ENCODE measurements at places on chromosomes 6 and 20.

GRCh38 chr6:168193816-168194721 is 115.1 kb upstream of the FRMD1 start:
- no peak for DNase-seq

GRCh38 chr6:67717281-67717680 is 917.8 kb upstream of the ADGRB3 start:
- no peak for DNase-seq

GRCh38 chr6:113095841-113096240 is 748.7 kb downstream of the RFPL4B start:
- DNase-seq = no peak

DNA sequence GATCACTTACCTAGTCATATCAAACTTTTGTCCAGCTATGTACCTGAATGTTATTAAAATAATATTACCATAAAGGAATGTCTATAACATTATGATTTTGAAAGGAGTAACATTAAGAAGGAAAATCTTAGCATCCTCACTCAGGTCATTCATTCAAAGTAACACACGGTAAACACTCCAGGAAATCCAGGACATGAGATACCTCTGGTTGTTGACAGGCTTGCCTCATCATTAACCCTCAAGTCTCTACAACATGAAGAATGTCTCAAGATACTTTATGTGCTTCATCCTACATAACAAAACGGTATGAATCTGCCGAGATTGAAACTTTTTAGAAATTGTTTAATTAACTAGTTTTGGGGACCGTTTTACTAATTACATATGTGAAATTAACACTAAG is 690 bp upstream of the FILIP1 start:
- no peak for DNase-seq

DNA sequence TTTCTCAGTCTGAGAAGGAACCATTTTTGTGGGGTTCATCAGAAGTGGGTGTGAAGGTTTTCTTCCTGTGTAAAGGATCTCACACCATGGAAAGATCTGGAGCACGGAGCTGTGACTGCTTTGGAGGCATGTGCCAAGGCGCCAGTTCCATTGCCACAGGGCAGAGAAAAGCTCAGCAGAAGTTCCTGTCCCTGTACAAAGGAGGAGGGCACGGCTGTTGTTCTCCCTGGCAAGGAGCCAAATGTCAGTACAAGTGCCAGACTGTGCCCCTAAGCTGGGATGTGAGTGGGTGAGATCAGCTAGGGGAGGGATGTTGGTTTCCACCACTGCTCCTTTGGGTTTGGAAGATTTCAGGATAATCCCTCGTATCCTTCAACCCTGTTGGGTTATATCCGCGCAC is 117.3 kb downstream of the CRYBG1 start:
- no peak for DNase-seq

DNA sequence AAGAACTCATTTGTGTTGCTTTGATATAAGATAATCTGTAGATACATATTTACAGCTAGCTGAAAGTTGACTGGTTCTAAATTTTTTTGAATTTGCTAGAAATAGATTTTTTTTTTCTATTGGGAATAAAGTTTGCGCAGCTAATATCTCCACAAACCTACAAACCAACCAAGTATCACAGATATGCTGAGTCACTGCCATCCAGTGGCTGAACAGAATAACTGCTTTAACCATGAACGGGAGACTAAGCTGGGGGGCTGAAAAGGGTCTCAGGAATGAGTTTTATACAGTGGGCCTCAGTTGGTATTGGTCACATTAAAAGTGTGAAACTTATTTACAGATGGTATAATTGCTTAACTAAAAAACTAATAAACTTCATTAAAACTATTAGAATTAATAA is 326.7 kb upstream of the CNR1 start:
- DNase-seq = peak; percentile 9

GRCh38 chr6:78829407-78829806 is 37.9 kb upstream of the IRAK1BP1 start:
- DNase-seq = no peak

DNA sequence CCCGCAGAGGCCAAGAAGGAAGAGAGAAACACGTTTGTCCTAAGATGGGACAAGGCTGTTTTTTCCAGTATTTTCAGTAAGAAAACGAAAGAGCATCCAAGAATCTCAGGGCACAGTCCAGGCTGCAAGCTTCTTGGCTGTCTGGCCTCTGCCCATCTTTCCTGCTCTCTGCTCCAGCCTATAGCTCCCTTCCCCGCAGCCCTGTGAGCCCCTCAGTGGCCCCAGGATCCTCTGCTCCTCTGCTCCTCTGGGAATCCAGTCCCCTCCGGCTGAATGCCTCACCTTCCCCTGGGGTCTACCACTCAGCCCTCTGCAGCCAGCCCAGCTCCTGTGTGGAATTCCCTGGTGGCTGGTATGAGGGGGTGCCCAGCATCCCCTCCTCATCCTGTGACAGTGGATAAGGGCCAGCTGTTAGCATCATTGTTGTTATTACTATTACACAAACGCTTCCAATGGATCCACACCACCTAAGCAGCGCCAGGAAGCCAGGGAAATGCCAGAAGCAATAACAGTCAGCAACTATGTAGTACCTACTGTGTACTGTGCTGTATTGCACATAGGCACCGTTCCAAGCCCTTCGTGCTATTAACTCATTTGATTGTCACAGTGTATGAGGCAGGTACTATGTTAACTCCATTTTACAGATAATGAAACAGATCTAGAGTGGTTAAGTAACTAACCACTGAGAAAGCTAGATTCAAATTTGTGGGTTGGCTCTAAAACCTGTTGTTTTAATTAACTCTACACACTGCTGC is 60.3 kb upstream of the PTPN1 start:
- no peak for DNase-seq

- no peak for DNase-seq
Measured at GRCh38 chr6:34230653-34231371, 5.9 kb upstream of the HMGA1 start.

GRCh38 chr6:63945987-63946386 is 310.4 kb downstream of the PHF3 start:
- no peak for DNase-seq

DNA sequence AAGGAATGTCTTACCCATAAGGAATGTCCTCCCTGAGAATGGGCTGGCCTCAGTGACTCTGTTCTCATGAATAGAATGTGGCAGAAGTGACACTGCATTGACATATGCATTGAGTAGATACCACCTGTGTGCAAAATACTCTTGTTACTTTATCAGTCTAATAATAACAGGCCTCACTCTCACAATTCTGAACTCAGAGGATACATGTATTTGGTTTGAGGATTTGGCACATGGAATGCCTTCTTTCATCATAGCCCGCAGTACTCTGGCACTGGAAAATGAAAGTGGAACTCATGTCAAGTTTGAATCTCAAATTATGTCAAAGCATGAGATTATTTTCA is 52.9 kb upstream of the PLCB4 start:
- DNase-seq = no peak

- no peak for DNase-seq
Measured at GRCh38 chr6:80769106-80769505, 662.6 kb downstream of the BCKDHB start.

DNA sequence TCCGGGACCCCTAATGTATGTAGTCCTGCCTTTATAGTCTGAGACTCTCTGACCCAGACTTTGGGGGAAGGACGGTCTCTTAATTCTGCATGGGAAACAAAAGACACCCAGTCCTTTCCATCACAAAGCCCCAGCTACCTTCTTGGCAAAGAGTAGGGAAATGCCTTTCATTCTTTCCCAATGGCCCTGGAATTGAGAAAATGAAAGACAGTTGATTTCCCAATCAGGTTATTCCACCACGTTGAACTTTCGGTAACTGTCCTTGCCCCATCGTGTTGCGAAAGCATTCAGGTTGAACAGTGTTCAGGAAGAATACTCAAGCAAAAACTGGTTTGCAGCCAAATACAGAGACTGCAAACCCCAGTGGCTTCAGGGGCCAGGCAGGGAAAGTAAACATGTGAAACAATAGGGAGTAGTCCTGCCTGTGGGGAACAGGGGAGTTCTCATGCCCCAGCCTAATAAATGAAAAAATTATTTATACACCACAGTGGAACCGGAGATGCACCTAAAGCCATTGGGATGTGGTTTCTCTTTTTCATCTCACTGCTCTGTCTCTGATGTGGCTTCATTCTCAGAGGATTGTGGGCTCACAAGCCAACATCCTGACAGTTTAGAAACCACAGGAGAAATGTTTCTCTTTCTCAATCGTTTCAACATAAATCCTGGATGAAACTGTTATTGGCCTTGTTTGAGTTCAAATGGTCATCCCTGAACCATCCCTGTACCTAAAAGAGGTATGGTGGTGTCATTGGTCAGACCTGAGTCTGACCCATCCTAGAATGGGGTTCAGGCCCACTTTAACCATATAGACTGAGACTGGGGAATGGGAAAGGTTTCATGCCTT is 44.2 kb upstream of the SLC9A8 start:
- DNase-seq = peak; percentile 13

DNA sequence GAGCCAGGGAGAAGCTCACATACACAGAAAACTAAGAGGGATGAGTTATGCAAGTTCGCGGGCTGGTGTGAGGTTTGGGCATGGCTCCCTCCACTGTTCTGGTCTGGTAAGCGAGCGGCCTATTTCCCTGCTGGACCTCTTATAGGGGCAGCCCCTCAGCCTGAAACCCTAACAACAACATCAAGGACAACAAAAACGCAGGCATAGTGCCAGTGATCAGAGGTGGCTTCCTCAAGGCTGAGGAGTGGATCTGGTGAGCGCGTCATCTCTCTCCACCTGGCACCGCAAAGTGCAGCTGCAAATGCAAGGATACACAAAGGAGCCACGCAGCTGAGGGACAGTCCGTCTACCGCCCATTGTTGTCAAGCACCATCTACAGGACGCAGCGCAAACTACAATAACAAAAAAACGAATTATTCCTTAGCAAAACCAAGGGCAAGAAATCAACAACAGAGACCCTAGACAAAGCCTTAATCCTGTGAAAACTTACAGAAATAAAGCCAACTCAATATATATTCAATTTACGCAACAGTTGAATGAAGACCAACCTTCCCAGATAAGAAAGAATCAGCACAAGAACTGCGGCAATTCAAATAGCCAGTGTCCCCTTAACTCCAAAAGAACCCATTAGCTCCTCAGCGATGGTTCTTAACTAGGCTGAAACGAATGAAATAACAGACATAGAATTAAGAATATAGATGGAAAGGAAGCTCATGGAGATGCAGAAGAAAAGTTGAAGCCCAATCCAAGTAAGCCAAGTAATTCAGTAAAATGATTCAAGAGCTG is 9.2 kb upstream of the DEFB110 start:
- peak; percentile 65 for DNase-seq

DNA sequence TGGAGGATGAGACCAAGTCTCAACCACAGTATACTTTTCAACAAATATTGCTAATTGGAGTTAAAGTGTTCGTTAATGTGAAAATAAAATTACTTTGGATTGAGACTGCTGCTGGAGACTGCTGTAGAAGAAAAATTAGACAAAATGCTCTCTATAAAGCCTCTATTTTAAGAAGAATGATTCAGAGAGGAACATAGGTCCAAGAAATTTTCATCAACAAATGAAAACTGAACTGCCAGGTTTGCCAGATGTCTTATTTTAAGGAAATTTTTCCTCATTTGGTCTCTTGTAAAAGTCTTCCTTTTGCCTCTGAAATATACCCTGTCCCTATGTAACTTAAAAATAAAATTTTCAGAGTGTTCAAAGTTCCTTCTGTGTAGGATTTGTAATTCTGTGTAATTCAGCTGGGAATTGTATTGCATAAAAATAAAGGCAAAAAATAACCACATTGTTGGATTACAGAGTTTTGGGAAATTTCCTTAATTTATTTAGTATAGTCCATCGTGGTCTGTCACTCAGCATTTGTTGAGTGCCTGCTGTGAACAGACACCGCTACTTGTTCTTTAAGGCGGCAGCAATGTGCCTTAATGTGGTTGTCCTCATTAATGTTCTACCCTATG is 27.4 kb downstream of the ANKS1A start:
- no peak for DNase-seq

Data from SHP77 treated with DMSO at 0.1 percent for 48 hours (cell line).